ENCODE measurements at places on chromosomes 5 and 9. TPM values are rescaled to one million over a fixed set of nuclear protein-coding genes. Genes with fewer than 3 reads are reported as not detected.
A peak's percentile ranks its signal among the peaks of the same experiment; 100 is the strongest.

DNA sequence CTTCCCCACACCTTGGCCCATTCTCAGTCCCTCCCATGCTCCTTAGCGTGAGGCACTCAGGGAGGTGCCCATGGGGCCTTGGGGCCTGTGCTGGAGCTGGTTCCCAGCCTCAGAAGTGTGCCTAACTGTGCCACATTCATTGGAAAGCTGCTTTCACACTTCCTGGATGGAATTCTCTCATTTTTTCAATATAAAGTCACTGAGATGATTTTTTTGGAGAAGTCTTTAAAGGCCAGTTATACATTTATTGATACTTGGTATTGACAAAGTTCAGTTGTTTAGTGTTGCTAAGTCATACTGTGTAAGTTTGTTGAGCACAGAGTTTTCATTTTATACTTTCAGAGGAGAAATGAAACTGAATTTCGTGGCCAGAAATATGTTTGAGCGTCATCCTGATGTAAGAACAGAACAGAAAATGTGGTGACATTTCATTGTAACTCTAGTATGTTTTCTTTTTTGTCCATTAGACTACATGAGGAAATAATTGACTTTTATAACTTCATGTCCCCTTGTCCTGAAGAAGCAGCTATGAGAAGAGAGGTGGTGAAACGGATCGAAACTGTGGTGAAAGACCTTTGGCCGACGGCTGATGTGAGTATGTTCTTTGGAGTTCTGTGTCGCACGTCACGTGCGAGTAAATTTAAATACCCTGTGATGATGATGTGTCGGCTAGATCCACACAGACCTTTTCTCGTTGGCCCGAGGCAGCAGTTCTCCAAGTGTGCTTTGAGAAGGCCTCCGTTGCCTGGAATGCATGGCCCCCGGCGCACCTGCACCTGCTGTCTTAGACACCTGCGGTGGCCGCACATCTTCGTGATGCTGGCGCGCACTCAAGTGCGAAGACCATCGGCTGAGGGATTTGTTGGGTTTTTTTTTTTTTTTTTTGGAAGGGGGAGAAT is 24.1 kb downstream of the TENT4A start:
- DNase-seq = no peak

GRCh38 chr9:114008667-114009410 is 69.3 kb downstream of the AMBP start:
- peak; percentile 10 for DNase-seq

DNA sequence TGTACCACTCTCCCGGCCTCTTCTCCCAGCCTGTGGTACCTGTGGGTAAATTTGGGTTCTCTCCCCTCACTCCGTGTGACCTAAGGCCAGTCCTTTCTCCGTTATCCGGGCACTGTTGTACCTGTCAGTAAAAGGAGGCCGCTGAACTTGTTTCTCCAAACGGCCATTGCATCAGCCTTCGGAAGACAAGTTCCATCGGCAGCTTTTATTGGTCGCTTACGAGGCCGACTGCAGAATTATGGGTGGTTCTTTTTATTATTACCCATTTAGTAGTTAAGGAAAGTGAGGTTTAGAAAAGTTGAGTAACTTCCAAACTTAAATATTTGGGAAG is 558 bp downstream of the GRPEL2 start:
- DNase-seq = no peak

DNA sequence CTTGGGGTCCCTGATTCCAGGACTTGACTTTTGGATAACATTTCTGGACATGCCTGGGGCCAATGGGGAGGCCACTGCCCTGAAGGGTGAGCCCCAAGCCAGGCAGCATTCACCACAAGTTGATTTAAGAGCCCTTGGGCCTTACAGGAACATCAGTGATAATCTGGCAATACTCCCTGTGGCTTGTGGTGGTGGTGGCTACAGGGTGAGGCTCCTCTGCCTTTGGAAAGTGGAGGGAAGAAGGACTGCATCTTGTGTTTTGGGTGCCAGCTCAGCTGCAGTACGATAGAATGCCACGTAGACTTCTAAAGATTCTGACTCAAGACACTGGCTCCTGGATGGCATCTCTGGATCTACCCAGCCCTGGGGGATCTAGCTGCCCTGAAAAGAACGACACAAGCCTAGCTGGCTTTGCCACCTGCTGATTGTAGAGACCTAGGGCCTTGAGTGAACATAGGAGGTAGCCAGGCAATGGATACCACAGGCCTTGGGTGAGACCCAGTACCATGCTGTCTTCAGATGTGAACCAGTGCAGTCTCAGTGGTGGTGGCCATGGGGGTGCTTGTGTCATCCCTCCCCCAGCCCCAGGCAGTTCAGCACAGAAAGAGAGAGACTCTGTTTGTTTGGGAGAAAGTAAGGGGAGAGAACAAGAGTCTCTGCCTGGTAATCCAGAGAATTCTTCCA is 79.0 kb upstream of the DAP start:
- no peak for DNase-seq

- DNase-seq = no peak
Measured at GRCh38 chr5:173752653-173753052, 135.5 kb upstream of the CPEB4 start.

DNA sequence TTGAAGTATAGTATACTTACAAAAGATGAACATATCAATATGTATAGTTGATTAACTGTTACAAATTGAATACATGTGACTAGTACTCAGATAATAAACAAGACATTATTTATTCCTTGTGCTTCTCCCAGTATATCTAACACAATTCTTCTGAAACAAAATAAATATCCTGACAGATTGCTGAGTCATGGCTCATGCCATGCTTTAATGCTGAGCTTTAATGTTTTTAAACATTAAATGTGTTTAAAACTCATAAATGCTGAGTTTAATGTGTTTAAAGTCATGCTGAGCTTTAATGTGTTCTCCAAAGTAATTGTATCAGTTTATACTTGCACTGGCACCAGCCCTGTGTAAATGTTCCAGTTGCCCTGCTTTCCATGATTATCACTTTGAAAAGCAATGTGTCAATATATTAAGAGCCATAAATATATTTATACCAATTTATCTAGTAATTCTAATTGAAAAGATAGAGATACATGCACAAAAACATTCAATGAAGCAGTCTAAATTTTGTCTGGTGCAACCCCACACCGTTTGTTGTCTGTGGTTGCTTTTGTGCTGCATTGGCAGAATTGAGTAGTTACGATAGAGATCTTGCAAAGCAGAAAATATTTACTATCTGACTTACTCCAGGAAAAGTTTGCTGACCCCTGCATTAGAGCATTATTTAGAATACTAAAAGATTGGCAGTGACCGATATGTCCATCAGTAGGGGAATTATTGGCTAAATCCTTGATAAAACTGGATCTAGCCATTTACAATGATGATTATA is 15.7 kb downstream of the KIAA1958 start:
- DNase-seq = no peak

DNA sequence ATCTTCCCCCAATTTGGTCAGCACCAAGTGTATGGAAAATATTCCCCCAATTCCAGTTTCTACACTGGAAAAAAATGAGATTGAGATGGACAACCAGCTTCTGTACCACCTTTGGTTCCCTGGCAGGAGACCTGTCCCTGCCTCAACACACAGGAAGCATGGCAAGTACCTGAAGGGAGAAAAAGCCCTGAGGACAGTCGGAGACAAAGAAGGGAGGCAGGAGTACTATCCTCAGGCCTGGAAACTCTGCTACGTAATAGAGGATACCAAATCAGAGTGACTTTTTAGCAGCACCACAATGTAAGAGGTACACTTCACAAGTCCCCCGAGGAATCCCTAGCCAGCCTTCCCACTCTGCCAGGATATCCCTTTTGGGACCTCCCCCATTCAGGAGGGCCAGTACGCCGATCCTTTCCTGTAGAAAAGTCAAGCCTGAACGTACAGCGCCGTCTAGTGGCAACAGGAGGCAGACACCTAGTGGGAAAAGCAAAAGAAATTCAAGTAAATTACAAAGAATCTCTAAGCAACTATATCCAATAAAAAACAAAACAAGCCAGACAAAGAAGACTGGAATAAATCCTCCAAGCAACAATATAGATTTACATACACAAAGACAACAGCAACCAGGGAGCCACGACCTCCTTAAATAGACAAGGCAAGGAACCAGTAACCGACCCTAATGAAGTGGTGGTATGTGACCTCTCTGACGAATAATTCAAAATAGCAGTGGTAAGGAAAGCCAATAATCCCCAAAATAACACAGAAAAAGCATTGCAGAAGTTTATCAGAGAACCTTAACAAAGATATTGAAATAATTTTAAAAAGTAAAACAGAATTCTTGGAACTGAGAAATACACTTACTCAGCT is 63.3 kb upstream of the SLCO6A1 start:
- no peak for DNase-seq

DNA sequence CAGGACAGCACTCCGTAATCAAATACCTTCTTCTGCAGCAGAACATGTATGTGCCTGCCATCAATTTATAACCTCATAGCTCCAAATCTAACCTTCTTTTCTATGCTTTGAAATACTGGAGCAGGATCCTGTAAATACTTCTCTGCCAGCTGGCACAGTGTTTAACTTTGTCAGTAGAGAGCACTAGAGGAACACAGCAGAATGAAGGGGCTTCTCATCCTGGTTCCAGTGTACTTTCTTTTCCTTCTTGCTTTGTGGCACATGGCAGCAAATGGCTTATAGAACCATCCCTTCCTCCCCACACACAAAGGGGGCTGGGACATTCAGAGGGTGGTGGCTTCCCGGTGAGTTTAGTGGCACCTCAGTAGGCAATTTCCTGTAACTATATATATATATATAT is 3.8 kb upstream of the FBXW11 start:
- DNase-seq = no peak

DNA sequence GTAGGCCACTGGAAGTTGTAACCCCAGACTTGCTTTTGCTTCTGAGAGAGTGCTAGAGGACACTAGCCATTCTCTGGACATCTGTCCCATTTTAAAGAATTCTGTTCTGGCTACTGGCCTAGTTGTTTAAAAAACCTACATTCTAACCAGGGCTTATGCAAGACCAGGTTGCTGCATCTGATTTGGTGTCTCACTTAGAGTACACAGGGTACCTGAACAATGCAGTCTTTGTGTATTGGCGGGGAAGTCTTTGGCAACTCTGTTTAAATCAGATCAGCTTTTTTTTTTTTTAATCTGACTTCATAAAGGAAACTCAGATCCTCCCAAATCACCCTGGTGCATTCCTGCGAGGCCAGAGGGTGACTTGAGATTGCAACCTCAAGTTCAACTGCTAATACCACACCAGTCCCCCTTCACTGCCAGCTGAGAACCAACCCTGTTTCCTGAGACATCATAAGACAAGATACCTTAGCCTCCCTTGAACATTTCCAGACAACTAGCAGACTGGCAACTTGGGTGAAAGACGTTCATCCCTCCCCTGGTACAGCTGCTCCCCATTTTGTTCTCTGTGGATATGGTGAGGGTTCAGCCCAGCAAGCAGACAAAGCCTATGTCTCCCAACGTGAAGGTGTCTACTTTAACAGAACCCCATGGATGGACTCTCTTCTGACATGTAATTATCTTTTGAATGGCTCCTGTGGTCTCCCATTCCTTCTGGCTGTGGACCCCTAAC is 27.0 kb downstream of the SKP1 start:
- peak; percentile 19 for DNase-seq

DNA sequence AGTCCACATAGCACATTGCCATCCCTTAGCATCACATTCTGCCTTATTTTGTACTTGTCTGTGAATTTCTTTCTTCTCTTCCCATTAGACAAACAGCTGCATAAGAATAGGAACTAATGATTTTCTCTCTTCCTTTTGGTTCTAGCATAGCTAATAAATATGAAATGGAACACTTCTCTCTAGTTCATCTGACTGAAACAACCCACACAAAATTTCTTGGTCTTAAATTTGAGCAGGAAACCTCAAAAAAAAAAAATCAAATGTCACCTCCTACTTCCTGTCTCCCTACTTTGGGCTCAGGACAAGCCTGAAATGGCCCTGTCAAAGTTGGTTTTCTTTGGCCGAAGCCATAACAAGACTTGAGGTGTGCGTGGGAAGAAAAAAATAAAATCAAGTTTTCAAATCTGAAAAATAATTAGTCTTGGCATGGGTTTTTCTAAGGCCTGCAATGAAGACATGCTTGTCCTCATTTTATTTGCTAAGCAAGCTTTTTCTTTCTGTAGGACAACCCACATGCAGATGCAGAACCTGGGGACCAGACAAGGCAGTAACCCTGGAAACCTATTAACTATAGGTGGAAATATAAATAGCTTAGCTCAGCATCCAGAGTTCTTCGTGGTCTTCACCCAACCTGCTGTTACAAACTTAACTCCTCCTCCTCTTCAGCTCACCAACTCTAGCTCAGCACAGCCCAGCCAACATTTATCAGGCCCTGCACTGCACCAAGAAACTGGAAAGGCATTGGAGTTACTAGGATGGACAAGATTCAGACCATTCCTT is 523.5 kb upstream of the KLF4 start:
- DNase-seq = no peak

- DNase-seq = no peak
Measured at GRCh38 chr9:2276296-2276695, 261.1 kb downstream of the SMARCA2 start.

- no peak for DNase-seq
Measured at GRCh38 chr9:74645007-74645639, 148.0 kb downstream of the RORB start.

DNA sequence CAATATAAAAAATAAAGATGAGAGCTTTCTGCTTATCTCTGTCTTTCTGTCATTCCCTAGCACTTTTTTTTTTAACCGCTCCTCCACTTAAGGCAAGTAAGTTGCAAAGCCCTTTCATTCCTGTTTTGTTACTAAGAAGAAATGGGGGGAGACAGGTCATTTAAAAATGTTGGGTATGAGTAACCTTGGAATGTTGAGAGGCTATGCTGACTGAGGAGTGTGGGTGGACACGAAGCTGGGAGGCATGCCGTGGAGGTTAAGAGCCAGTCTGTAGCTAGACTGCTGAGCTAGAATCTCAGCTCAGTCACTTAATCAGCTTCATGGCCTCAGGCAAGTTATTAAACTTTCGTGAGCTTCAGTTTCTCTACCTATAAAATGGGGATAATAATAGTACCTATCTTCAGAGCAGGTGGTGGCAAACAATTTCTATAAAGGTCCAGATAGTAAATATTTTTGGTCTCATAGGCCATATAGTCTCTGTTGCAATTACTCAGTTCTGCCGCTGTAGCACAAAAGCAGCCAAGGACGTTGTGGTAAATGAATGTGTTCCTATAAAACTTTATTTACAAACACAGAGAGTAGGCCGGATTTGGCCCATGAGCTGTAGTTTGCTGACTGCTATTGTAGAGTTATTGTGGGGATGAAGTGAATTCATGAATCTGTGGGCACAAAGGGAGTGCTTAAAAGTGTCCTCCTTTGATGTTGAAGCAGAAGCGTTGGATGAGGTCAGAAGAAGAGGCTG is 220.0 kb downstream of the GABBR2 start:
- no peak for DNase-seq

Gene MARCOL
- total RNA-seq = not detected

Gene C5orf52
- total RNA-seq = not detected

Gene LCNL1
- total RNA-seq = 0.08 TPM

Gene TLX3
- total RNA-seq = not detected

Gene BAAT
- total RNA-seq = 31.9 TPM

Measured in liver (tissue), 10 donors.